ENCODE measurements at places on chromosomes 1 and 21. TPM values are rescaled to one million over a fixed set of nuclear protein-coding genes. Genes with fewer than 3 reads are reported as not detected.

DNA sequence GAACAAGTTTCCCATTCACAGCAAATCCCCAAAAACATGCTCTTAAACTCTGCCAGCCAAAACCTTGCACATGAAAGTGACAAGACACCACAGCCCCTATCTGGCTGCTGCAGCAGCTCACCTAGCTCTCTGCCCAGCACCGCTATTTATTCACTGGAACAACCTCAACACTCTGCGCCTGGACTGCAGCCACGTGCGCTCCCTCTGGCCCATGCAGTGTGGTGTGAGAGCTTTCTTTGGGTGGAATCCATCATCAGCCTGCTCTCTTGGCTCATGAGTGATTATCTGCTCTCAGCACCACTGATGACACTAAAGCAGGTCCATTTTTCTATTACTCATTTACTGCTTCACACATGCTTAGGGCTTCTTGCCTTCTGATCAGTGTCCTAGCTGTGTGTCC, 11.4 kb downstream of the KCNJ6 start:
- H3K27me3 ChIP-seq, result no peaks in the 10 kb centered on the region
- no peak overlapping the region for H3K4me3 ChIP-seq
- H3K36me3 ChIP-seq, result no peaks in the 10 kb centered on the region
- H3K4me1 ChIP-seq, result no peaks in the 10 kb centered on the region

- no peak overlapping the region for H3K27ac ChIP-seq
- no peak overlapping the region for H3K4me3 ChIP-seq
- no peak for DNase-seq
- H3K36me3 ChIP-seq, result no peaks in the 10 kb centered on the region
These were observed 25.0 kb upstream of the SUMO3 start for GRCh38 chr21:44842721-44843445.

GRCh38 chr1:229146647-229147046, 124.3 kb upstream of the RAB4A start:
- H3K27ac ChIP-seq, result no peak overlapping the region

DNA sequence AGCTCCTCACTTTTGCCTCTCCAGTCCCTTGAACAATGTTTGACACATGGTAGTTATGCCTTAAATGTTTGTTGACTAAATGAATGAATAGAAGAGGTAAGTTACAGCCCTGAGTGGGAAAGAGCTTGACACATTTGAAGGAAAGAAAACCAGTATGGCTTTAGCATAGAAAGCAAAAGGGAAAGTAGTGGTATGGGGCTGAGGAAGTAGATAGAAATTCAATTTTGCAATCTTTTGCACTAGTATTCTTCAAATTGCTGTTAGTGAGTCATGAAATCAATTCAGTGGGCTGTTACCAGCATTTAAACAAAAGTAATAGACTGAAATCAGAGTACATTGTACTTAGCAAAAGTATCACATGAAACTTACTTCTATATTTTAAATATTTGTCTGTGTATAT, 21.1 kb downstream of the PLA2G4A start:
- H3K36me3 ChIP-seq, result no peaks in the 10 kb centered on the region
- no peaks in the 10 kb centered on the region for H3K4me1 ChIP-seq
- no peaks in the 10 kb centered on the region for H3K27me3 ChIP-seq

DNA sequence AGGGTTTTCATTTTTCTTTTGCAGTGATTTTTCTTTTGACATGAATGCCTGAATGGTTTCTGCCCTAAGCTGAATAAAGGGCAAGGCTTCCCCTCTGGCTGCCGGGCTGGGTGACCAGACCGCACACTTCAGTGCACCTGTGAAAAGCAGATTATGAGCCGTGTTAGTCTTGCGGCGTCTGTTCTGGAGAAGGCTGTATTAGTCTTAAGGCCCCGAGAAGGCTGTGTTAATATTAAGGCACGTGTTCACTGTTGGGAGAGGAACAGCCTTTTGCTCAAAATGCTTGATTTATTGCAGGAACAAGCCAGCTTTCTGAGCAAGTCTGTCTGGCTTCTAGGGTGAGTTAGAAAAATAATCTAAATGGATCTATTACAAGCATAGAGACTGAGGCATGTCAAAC, 54.7 kb upstream of the DNAH14 start:
- no peak overlapping the region for H3K4me3 ChIP-seq
- H3K36me3 ChIP-seq, result no peaks in the 10 kb centered on the region
- H3K27me3 ChIP-seq, result no peaks in the 10 kb centered on the region
- no peaks in the 10 kb centered on the region for H3K4me1 ChIP-seq
- H3K27ac ChIP-seq, result no peak overlapping the region

GRCh38 chr1:1185101-1185765, 11.6 kb downstream of the TTLL10 start:
- no peak overlapping the region for H3K4me3 ChIP-seq
- H3K27me3 ChIP-seq, result no peaks in the 10 kb centered on the region
- H3K27ac ChIP-seq, result no peak overlapping the region
- no peak for DNase-seq

GRCh38 chr1:7313826-7314225, 457.3 kb upstream of the VAMP3 start:
- H3K4me1 ChIP-seq, result no peaks in the 10 kb centered on the region
- H3K27ac ChIP-seq, result no peak overlapping the region
- no peak overlapping the region for H3K4me3 ChIP-seq
- no peaks in the 10 kb centered on the region for H3K27me3 ChIP-seq
- H3K36me3 ChIP-seq, result no peaks in the 10 kb centered on the region

- H3K27me3 ChIP-seq, result no peaks in the 10 kb centered on the region
- H3K4me3 ChIP-seq, result no peak overlapping the region
- H3K4me1 ChIP-seq, result no peaks in the 10 kb centered on the region
- no peak overlapping the region for H3K27ac ChIP-seq
These were observed 39.1 kb upstream of the CDC42BPA start for GRCh38 chr1:227357171-227357926.

GRCh38 chr1:246146804-246147523, 360.1 kb downstream of the SMYD3 start:
- no peaks in the 10 kb centered on the region for H3K27me3 ChIP-seq
- H3K4me1 ChIP-seq, result no peaks in the 10 kb centered on the region
- H3K36me3 ChIP-seq, result no peaks in the 10 kb centered on the region
- H3K27ac ChIP-seq, result no peak overlapping the region
- no peak overlapping the region for H3K4me3 ChIP-seq

GRCh38 chr21:15820852-15821379, 91.1 kb downstream of the USP25 start:
- no peak overlapping the region for H3K27ac ChIP-seq
- no peaks in the 10 kb centered on the region for H3K4me1 ChIP-seq
- no peaks in the 10 kb centered on the region for H3K36me3 ChIP-seq

DNA sequence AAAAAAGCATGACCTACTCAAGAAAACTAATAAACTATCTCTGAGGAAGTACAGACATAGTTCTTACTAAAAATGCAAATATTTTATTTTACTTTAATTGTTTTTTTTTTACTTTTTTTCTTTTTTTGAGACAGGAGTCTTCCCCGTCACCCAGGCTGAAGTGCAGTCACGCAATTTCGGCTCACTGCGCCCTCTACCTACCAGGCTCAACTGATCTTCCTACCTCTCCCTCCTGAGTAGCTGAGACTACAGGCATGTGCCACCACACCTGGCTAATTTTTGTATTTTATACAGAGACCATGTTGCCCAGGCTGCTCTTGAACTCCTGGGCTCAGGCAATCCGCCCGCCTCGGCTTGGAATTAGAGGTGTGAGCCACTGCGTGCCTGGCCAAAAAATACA, 1263.1 kb downstream of the KCNT2 start:
- no peaks in the 10 kb centered on the region for H3K27me3 ChIP-seq
- no peaks in the 10 kb centered on the region for H3K36me3 ChIP-seq
- no peak overlapping the region for H3K27ac ChIP-seq
- DNase-seq, result no peak
- H3K4me3 ChIP-seq, result no peak overlapping the region
- H3K4me1 ChIP-seq, result no peaks in the 10 kb centered on the region

- H3K4me1 ChIP-seq, result no peaks in the 10 kb centered on the region
- H3K27ac ChIP-seq, result no peak overlapping the region
- no peak overlapping the region for H3K4me3 ChIP-seq
- DNase-seq, result no peak
- H3K36me3 ChIP-seq, result no peaks in the 10 kb centered on the region
These were observed 20.6 kb downstream of the PADI2 start for GRCh38 chr1:17098446-17099317.

- H3K27ac ChIP-seq, result no peak overlapping the region
- H3K36me3 ChIP-seq, result no peaks in the 10 kb centered on the region
- no peaks in the 10 kb centered on the region for H3K27me3 ChIP-seq
- H3K4me1 ChIP-seq, result no peaks in the 10 kb centered on the region
These were observed 14.2 kb downstream of the KCNAB2 start for GRCh38 chr1:6059866-6060265.

The CHAF1B gene
- 3.0 TPM for total RNA-seq

The DCLRE1B gene
- 1.5 TPM for total RNA-seq

The AVPR1B gene
- total RNA-seq, result not detected

The C1QC gene
- total RNA-seq, result 8.2 TPM

The NBPF9 gene
- total RNA-seq, result 38.8 TPM

Data from uterus (tissue), 4 donors.